ENCODE measurements at places on chromosomes 12 and 14.

- no peak for DNase-seq
Observed at GRCh38 chr12:108854451-108855283, 2.7 kb downstream of the SSH1 start.

- no peak for DNase-seq
Observed at GRCh38 chr12:51695241-51696010, 104.4 kb downstream of the SCN8A start.

DNA sequence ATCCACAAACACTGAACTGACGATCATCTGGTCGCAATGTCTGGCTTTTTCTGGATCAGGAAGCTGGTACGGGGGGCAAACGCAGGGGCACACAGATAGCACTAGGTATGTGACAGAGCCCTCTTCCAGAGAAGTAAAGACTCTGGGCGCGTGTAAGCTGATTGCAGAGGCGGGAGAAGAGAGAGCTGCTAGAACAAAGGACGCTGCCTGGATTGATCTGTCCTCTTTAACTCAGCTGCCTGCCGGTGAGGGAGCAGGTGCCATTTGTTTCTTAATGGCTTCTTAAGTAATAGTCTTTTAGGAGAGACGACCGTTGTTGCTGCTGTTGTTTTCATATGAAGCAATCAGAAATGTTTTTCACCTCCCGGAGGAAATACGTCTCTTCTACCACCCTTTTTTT is 77.3 kb downstream of the GLT1D1 start:
- no peak for DNase-seq

DNA sequence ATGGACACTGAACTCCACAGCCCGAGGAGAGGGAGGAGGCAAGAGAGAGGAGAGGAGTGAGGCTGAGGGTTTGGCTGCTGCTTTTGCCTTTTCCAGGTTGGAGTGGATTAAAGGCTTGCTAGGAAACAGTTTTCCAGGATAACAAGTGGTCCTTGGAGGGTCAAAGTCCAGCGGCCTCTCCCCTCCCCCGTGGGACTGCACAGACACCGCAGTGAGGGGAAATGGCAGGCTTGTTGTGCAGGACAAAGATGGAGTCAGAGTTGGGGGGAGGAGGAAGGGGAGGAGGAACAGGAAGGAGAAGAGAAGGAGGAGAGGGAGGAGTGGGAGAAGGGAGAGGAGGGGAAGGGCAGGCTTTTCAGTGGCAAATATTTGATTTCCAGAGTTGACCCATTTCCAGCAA is 245.5 kb downstream of the RBM19 start:
- no peak for DNase-seq

DNA sequence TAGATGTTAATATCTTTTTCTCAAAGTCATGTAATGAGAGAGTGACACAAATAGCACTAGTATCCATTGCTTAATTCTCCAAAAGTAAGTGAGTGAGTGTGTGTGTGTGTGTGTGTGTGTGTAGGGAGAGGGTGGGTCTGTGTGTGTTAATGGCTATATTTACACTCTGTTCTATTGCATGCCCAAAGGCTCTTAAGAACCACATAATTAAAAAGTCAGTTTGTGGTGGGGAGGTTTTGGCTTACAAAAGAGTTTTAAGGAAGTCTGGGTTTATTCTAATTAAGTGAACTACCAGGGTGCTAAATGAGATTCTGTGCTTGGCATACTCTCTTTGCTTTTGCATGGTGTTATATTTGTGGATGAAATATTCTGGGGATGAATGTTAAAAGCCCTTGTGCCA is 1897.6 kb upstream of the FLRT2 start:
- DNase-seq, result no peak

DNA sequence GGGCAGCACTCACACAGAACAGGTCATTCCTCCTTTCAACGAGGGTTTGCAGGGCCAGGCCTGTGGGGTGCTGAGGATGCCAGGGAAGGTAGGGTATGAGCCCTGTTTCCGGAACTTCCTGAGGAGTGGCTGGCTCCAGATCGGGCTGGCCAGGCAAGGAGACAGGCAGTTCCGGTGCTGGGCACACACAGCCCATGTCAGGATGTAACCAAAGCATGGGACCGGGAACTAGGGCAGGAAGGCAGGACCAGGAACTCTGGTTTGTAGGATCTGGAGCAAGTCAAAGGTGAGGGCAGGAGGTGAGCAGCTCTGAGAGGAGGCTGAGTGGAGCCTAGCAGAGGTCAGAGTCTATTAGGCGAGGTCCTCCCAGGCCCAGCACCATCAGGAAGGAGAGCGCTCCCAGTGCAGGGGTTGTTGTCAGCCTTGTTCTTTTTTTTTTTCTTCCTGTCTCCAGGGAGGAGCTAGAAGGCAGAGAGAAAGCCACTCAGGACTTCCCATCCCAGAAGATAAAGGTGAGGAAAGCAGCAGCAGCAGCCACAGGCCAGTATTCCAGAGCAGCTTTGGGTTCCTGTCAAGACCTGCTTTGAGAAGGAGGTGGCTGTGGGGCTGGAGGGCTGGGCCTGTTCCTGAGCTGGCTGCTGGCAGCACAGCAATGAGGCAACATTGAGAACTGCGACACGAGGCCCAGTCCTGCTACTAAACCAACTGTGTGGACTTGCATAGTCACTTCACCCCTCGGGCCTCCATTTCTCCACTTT is 49.0 kb upstream of the PTGR2 start:
- no peak for DNase-seq

GRCh38 chr12:53674977-53675700 is 744 bp downstream of the ATP5MC2 start:
- DNase-seq, result no peak

GRCh38 chr14:96038920-96039632 is at the start of gene C14orf132:
TSS of gene C14orf132 (plus strand) at chr14:96039362. CDS start at chr14:96039501, 139 bp downstream.
- peak; percentile 85 for DNase-seq

DNA sequence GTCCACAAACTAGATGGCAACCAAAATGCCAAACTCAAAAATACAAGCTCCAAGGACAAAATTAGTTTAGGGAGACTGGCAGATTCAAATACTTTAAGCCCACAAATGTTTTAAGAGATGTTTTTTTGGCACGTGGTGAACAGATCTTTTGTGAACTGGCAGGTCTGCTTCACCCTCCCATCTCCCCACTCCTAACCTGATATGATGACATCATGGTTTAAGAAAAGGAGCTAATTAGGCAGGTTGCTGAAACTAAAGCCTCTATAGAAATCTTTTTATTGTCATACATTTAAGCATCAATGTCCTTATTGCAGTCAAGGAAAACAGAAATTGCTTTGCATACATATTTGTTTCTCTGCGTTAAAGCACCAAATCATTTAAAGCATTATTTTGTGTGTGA is 5.8 kb downstream of the LRIG3 start:
- no peak for DNase-seq

- DNase-seq, result no peak
Observed at GRCh38 chr12:84757978-84758377, 154.6 kb downstream of the SLC6A15 start.

DNA sequence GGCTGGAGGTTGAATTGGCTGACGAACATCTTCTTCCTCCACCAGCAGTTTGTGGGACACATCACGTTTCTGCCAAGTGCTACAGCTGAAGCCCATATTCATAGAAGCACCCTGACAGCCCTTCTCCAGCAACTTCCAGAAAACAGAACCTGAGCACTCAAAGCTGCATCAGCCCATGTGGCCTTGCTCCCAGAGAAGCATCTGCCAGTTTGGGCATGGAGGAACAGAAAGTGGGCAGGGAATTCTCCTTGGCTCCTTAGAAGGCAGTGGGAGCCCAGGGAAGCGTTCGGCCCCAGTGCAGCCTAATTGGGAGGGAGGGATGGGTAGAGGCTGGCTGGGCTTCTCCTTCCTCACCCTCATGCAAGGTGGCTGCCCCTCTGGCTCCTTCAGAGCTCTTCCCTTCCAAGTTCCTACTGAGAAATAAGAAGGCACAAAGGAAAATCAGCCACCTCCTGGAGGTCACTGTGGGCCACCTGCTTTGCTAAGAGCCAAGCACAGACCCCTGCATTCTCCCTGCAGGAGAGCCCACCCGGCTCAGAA is 4.1 kb upstream of the NGB start:
- DNase-seq, result no peak

GRCh38 chr12:53476769-53477209 is 22.5 kb downstream of the MAP3K12 start:
- no peak for DNase-seq

GRCh38 chr14:68931474-68932051 is 47.5 kb downstream of the ACTN1 start:
- no peak for DNase-seq

DNA sequence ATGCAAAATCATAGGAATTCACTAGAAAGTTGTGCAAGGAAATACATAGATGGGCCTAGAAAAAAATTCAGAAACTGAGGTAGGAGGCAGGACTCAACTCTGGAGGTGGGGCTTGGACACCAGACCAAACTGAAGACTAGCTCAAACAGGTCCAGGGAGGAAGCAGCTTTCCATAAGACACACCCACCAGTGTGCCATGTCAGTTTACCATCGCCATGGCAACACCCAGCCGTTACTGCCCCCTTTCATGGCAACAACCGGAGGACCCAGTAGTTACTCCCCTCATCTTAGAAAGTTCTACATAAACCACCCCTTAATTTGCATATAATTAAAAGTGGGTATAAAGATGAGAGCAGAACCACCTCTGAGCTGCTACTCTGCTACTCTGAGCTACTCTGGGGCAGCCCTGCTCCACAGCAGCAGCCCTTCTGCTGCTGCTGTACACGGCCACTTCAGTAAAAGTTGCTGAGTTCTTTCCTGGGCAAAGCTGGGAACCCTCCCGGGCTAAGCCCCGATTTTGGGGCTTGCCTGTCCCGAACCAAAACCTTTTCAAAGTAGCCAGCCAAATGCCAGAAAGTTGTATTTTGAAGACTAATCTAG is 30.8 kb upstream of the NINJ2 start:
- no peak for DNase-seq

DNA sequence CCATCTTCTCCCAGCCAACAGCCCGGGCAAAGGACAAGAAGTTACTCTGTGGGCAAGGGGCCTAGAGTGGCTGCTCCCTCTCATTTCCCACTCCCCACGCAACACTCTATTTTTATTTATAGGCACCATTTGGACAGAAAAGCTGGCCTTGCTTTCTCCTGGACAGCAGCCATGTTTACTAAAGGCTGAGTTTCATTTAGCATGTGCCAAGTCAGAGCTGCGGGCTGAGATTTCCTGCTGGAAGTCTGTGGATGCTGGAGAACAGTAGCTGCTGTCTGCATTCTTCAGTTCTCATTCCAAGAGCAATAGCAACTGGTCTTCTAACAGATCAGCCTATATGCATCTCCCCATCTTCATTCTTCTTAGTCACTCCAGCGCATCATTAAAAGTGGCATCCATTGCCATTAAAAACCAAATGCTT is 8.3 kb downstream of the COL2A1 start:
- peak; percentile 67 for DNase-seq

- peak; percentile 82 for DNase-seq
Observed at GRCh38 chr12:110281549-110282299, 677 bp downstream of the ATP2A2 start.

DNA sequence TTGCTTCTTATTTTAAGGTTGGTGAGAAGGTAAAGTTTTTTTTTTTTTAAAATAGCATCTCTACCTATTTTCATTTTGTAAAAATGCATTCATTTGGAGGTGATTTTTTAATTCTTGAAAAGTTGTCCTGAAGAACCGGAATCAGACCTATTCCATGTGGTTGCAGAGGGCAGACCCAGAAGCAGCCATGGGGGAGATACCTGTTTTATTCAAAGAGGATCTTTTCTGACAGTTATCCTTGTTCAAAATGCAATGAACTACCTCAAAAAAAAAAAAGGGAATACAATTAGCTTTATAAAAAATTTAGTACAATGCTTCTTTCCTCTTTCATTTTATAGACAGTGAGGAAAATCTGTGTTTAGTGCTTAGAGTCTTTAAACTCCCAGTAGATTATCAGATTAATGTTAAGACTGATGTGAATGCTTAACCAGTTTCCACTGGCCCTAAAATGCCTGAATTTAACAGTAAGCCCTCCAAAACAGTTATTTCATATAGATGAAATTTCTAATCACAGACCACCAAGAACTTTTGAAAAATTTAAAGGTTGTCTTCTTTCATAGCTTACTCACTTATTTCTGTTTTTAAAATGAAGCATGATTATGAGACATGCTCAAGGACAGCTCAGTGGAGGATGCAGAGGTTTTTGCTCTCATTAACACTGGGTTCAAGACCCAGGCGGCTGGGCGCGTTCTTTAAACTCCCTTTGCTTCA is 8.6 kb upstream of the NEMF start:
- no peak for DNase-seq

DNA sequence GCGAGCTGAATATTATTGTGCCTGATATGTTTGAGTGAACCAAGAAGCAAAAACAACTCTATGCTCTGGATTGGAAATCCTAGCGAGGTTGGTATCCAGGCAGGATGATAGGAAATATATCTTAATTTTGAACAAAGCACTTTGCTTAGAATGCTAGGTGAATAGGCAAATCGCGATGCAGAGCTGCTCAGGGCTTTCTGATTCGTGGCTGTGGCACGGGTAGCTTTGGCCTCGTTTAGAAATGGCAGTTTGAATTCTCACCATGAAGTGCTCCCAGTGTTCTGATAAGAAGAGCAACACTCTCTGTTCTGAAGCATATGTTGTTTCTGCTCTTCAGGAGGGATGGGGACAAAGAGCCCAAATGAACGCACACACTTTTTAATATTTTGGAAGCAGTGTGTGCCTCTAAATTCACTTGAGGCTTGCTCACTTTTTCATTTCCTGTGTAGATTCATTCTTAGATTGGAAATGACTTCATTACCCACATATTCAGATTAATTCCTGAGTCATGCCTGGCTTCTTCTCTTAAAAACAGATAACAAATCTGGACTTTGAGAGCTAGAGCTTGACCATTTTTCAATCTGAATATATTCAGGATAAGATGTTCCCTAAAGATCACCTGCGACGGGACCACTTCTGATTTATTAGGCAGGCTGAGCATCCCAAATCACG is 200.9 kb downstream of the RPAP3 start:
- no peak for DNase-seq

GRCh38 chr12:38911611-38912010 is 6.2 kb upstream of the CPNE8 start:
- DNase-seq, result no peak

DNA sequence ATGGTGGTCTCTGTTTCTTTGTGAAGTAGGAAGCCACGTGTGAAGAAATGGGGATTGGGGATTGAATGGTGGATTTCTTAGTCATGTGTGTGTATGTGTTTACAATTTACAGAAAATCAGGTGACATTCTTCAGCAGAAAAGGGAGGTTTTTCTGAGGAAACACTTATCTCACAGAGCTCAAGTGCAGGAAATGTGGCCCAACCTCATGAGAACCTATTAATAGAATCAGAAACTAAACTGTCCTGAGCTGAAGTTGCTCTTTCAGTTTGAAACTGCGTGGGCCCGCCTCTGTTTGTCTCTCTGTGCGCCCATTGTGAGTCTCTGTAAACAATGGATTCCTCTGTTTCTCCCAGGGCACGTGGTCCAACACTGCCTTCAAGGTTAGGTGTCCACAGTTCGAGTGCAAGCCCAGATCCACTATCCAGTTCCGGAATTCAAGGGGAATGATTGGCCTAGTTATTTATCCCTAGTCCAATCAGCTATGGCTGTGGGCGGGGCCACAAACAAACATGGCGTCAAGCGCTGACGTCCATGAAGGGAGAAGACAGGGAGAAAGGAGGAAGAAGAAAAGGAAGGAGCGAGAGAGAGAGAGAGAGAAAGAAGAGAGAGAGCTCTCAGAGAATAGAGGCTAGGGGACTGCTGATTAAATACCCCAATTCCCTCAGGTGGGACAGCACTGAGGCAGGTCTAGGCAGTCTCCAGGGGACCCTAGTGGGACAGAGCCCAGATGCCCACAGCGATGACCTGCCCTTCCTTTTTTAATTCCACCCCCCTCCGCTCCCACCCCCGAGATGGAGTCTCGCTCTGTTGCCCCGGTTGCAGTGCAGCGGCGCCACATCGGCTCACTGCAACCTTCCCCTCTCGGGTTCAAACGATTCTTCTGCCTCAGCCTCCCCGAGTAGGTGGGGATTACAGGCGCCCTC is 31.4 kb upstream of the C12orf76 start:
- DNase-seq, result no peak

GRCh38 chr12:51639361-51639760 is 48.3 kb downstream of the SCN8A start:
- no peak for DNase-seq

All from right hindlimb (tissue), 1 donor.